Stimulated activated naive CD4-positive, alpha-beta T cell treated with Interleukin-2 at 50 U/mL for 16 hours (primary cell): ENCODE measurements at places on chromosomes 2 and 18.

GRCh38 chr2:191618046-191618780 lies 59.7 kb upstream of the NABP1 start:
- no peak for DNase-seq

GRCh38 chr2:234292962-234293243 lies 204.0 kb downstream of the ARL4C start:
- DNase-seq, result no peak

GRCh38 chr2:96500385-96501066 lies 4.6 kb downstream of the NEURL3 start:
- no peak for DNase-seq

- no peak for DNase-seq
Observed at GRCh38 chr2:237262838-237263771, 150.9 kb downstream of the COL6A3 start.

DNA sequence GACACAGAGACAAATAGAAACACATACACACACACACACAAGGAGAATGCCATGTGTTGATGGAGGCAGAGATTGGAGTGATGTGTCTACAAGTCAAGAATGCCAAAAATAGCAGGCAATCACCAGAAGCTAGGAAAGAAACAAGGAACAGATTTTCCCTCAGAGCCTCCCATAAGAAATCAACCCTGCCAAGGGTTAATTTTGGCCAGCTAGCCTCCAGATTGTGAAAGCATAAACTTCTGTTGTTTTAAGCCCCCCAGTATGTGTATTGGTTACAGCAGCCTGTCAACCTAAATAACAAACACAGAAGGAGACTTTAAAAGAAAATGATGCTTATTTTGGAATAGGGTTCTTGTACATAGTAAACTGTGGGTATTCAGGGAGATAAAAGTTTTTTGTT lies 5.6 kb upstream of the STK39 start:
- no peak for DNase-seq

DNA sequence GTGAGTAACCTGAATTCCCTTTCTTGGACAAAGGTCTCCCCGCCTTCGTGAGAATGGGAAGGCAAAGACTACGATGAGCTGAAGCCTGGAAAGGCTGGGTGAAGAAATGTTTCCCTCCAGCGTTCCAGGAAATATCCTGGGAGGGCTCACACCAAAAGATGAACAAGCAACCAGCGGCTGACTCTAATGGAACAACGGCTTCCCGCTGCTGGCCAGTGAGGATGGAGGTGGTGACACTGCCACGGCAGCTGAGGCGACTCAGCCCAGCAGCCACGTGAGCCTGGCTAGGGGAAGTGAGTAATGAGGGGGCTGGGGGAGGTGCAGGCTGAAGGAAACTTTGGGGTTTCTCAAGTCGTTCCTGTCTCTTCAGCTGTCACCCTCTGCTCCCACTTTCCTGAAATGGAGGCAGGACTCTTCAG lies 105.0 kb upstream of the SMAD7 start:
- DNase-seq, result no peak

- DNase-seq, result no peak
Observed at GRCh38 chr2:111973701-111974100, 75.3 kb downstream of the MERTK start.
